ENCODE measurements at places on chromosomes 2 and 18.
A peak's percentile ranks its signal among the peaks of the same experiment; 100 is the strongest.

- no peak for DNase-seq
These were observed 129.3 kb downstream of the MBP start for GRCh38 chr18:77003316-77003715.

- DNase-seq: no peak
These were observed 106.6 kb downstream of the ICA1L start for GRCh38 chr2:202764991-202765390.

DNA sequence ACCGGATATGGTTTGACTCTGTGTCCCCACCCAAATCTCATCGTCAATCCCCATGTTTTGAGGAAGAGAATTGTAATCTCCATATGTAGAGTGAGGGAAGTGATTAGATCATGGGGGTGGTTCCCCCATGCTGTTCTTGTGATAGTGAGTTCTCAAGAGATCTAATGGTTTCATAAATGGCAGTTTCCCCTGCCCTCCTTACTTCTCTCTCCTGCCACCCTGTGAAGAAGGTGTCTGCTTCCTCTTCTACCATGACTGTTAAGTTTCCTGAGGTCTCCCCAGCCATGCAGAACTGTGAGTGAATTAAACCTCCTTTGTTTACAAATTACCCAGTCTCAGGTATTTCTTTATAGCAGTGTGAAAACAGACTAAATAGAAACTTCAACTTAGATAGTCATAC is 69.5 kb downstream of the SESTD1 start:
- DNase-seq: no peak

- DNase-seq: no peak
These were observed 55.8 kb downstream of the AP1S3 start for GRCh38 chr2:223781560-223781959.

DNA sequence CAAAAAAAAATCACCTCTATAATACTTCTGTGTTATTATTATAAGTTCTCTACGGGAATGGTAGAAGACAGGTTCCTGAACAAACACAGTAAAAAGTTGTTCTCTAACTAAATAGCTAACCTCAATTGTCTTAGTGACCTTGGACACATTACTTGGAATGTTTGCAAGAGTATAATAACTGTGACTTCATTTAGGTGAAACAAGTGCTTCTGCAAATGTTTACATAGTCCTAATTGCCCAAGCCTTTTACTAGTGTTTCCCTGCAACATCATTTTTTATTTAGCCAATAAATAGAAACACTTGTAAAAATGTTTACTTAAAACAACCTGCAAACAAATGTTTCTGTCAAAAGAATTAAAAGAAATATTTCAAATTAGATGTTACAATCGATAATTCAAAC is 9.9 kb downstream of the PLEKHM3 start:
- DNase-seq: no peak

GRCh38 chr18:52163478-52163877 is 176.5 kb upstream of the DCC start:
- DNase-seq: no peak

DNA sequence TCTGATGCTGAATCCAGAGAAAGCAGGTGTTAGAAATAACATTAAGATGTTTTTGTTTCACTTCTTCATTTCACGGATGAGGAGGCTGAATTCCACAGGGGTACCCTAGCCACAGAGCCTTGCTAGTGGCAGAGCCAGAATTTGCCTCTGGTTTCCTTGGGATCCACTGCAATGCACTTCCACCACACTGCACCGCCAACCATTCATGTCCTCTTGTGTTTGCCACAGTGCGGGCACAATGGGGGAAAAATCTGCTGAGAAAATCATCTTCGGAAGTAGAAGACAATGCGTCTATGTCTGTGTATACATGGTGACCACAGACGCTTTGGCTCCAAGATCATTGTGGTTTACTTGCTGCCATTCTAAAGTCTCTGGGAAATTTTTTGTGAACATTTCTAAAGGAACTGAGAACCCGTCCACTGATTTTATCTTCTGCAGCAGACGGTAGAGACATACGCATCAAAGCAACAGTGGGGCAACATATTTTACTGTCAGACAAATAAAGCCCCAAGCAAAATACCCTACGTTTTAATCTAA is 14.9 kb downstream of the ICOS start:
- no peak for DNase-seq

GRCh38 chr2:134773335-134773734 is 54.5 kb upstream of the TMEM163 start:
- no peak for DNase-seq

GRCh38 chr2:156329031-156329926 is 3.2 kb downstream of the NR4A2 start:
- DNase-seq: peak; percentile 10

DNA sequence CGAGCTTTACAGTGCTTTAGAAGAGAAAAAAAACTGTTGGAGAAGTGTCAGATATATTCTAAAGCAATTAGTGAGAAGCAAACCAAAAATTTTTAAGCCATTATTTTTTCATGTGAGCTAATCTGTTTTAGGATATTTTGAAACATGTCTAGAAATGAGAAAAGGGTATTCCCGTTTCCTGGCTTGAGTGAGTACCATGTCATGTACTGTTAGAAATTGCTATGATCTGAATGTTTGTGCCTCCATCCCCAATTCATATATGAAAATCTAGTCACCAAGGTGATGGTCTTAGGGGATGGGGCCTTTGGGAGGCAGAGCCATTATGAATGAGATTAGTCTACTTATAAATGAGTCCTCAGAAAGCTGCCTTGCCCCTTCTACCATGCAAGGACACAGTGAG is 493.3 kb upstream of the GCFC2 start:
- no peak for DNase-seq

- DNase-seq: peak; percentile 61
These were observed 246.1 kb upstream of the TNP1 start for GRCh38 chr2:217105733-217106649.

DNA sequence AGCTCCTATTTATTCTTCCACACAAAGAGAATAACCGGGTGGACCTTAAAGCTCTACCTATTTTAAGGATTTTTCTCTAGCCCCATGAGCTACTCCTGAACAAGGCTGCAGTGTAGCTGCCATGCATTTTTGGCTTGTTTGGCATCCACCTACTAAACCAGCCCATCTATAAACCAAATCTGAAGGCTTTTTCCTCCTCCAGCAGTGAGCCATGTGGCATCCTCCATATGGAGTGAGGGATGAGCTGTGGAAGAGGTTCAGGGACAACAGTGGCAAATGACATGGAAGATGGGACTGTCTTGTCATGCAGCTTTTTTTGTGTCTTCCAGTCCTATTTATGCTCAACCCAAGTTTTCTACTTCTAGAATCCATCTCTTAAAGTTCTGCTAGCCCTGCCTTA is 100.2 kb downstream of the GALNT3 start:
- DNase-seq: no peak

DNA sequence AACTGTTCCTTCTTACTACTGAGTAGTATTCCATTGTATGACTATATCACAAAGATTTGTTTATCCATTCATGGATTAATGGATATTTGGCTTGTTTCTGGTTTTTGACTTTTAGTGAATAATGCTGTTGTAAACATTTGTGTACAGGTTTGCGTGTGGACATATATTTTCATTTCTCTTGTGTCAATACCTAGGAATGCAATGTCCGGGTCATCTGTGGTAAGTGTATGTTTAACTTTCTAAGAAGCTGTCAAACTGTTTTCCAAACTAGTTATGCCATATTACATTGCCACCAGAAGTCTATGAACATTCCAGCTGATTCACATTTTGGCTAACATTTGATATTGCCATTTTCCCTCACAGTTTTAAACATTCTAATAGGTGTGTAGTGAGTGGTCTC is 29.1 kb upstream of the SLC16A14 start:
- DNase-seq: no peak

DNA sequence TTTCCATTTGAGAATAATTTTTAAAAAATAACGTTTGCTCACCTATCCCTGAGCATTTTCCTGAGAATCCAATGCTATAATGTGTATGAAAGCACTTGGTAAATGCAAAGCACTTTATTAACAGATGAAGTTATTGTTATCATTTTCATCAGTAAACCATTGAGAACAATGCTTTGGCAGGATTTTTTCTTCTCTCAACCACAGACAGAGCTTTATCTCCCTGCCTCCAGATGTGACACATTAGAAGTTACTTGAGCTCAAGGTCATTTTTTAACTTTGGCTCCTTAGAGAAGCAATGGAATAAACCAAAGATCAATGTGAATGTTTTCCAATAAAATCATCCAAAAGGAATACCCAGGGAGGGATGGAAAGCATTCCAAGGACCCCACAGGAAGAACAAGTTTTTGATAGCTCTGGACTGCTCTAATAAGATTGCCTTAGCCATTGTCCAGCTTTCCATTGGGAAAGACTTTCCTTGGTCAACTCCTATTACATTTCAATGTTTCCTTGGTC is 118.9 kb upstream of the NT5C1B start:
- no peak for DNase-seq

Data from erythroblast (primary cell).